NCI-H1436 treated with DMSO at 0.1 percent for 48 hours (cell line): ENCODE measurements at places on chromosomes 13 and 19.

GRCh38 chr13:21142766-21143165, 33.6 kb downstream of the SKA3 start:
- DNase-seq = no peak

GRCh38 chr13:110314516-110315245, 7.6 kb downstream of the COL4A2 start:
- no peak for DNase-seq

GRCh38 chr19:14514215-14514863, 3.9 kb downstream of the DNAJB1 start:
- DNase-seq = no peak

- peak; percentile 67 for DNase-seq
These were observed 21.5 kb downstream of the OLFM4 start for GRCh38 chr13:53050151-53050550.

- no peak for DNase-seq
These were observed 657.4 kb upstream of the ATXN8OS start for GRCh38 chr13:69450245-69450644.

DNA sequence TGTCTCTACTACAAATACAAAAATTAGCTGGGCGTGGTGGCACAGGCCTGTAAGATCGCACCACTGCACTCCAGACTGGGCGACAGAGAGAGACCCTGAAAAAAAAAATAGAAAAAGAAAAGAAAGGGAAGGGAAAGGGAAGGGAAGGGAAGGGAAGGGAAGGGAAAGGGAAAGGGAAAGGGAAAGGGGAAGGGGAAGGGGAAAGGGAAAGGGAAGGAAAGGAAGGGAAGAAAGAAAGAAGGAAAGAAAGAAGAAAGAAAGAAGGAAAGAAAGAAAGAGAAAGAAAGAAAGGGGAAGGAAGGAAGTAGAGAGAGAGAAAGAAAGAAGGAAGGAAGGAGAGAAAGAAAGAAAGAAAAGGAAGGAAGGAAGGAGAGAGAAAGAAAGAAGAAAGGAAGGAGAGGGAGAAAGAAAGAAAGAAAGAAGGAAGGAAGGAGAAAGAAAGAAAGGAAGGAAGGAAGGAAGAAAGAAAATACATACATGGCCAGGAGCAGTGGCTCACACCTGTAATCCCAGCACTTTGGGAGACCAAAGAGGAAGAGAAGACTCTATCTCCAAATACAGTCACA, 8.1 kb upstream of the SYDE1 start:
- DNase-seq = no peak

GRCh38 chr13:79847882-79848592, 367.1 kb downstream of the NDFIP2 start:
- DNase-seq = no peak

- DNase-seq = peak; percentile 12
These were observed 10.4 kb upstream of the TYK2 start for GRCh38 chr19:10390652-10391286.

GRCh38 chr19:37227996-37228395, 10.0 kb downstream of the ZNF383 start:
- DNase-seq = no peak

DNA sequence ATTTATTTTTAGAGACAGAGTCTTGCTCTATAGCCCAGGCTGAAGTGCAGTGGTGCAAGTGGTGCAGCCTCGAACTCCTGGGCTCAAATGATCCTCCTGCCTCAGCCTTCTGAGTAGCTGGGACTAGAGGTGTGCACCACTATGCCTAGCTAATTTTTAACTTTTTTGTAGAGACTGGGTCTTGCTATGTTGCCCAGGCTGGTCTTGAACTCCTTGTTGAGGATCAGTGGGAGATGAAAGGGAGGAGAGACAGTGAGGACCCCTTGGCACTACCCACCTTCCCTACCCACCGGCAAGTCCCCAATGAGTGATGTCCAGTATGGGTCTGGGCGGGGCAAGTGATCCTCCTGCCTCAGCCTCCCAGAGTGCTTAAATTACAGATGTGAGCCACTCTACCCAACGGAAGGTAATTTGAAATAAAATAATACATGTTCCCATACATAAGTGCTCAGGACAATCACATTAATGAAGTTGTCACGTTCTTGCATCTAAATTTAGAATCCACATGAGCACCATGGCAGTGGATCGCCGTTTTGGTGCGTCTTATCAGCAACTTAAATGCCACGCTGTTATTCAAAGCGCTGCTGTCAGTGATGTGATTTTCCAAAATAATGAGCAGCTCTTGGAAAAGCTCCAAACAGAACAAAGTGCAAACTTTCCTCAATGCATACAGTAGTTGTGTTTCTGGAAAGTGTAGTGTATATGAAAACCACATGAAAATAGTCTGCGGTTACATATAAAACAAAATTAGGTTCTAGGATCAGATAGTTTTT, 5.9 kb upstream of the ARL11 start:
- DNase-seq = no peak

GRCh38 chr13:90594681-90595080, 752.8 kb upstream of the MIR17HG start:
- DNase-seq = no peak

- no peak for DNase-seq
These were observed 3.5 kb downstream of the USF2 start for GRCh38 chr19:35272122-35272719.

DNA sequence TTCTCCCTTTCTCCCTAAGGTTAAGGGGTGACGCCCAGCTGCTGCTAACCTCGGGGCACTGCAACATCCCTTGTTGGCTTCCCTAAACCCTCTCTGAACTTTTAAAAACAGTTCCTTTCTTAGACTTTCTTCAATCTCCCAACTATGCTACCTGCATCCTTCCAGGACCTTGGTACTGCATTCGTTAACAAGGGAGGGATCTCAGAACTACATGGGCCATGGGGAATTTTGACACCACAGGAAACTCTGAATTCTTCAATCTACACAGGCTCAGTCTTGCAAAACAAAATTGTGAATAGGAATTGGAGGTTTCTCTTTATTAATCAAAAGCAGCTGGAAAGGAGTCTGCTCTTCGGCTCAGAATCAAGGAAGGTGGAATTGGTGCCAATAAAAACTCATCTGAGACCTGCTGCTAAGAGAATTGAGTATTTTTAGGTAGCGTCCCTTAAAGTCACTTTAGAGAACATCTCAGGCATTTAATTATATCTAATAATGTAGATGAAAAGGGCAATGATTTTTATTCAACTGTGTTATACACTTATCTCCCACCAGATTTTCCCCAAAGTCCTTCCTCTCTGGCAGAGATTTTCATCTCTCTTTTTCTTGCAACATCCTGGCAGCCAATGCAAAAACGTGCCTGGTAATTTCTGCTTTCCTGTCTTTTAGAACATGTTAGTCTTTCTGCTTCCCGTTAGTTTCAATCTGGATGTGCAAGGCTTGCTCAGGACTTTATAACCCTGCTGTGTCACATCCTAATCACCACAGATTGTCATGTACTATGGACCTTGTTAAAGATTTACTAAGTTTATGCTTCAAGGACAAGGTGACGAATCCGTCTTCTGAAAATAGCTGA, 69.1 kb upstream of the SLC15A1 start:
- no peak for DNase-seq

DNA sequence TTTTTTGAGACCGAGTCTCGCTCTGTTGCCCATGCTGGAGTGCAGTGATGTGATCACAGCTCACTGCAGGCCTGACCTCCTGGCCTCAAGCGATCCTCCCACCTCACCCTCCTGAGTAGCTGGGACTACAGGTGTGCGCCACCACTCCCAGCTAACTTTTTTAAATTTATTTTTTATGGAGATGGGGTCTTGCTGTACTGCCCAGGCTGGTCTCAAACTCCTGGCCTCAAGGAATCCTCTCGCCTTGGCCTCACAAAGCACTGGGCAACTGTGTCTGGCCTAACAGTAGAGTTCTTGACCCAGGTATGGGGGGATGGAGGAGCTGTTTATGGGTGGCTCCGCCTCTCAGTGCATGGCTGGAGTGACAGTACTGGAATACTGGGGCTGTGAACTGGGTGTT, 59.6 kb downstream of the SMARCA4 start:
- DNase-seq = no peak

DNA sequence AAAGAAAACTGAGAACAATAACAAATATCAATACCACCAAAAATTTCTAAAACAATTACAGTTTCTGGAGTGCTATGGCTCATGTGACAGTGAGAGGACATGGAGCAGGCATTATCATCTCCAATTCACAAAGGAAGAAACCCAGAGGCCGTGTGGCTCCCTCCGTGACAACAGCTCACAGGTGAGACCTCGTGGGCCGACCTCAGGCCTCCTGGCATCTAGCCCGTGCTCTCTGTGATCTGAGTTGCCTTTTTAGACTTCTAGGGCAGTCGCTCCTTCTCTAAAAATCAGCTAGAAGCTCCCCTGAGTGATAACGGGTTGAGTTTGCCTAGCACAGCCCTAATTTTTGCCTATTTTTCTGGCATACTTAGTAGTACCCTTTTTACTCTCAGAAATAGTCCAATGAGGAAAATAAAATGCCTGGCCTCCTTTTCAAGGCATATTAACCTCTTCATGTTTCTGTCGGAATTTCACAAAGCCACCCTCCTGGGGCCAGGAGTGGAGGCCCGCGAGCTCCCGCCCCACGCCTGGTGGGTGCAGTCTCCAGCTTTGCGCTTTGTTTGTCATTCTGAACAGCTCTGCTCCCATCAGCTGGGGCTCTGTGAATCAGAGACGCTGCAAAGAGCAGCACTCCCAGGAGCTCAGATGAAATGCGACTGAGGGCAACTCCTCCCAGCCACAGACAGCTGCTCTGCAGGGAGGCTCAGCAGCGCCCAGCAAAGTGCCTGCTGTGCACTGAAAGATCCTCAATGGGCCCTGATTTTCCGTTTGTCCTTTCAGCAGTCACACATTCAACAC, 292.5 kb downstream of the UQCRFS1 start:
- DNase-seq = no peak

GRCh38 chr19:54399189-54399588, 16.1 kb upstream of the TTYH1 start:
- DNase-seq = no peak

DNA sequence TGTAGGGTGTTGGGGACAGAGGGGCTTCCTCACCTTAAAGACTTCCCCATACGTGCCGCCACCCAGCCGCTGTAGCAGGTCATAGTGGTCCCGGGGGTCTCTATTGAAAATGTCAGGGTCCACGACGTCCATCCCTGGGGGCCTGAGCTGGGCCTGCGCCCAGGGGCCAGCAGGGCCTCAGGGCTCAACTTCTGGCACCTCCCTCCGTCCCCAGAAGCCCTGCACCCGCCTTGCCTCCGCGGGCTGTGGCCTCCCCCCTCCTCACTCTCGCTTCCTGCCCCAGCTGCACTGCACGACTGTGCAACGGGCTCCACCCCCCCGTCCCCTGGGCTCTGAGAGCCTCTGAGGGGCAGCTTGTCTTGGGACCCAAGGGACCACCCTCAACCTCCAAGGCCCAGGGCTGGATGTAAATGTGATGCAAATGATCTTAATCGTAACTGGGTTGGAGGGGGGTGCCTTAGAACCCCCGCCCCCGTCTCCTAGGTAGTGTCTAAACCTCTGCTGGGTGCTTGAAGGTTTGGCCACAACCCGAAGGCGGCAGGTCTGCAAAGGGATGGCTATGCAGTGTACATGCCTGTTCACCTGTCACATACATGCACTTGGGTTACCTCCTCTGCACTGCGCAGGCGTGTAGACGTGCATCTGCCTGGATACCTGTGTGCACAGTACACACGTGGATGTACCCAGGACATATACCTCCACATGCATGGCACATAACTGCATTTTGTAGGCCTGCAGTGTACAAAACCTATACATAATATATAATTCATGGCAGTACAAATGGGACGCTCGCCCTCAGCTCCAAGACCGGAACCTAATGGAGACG, at the start of gene MAP4K1:
Gene MAP4K1, minus strand, starts transcription at position 190 of the 826 bp plus-strand sequence. Its CDS starts 58 bp downstream, at position 132.
- DNase-seq = peak; percentile 70

DNA sequence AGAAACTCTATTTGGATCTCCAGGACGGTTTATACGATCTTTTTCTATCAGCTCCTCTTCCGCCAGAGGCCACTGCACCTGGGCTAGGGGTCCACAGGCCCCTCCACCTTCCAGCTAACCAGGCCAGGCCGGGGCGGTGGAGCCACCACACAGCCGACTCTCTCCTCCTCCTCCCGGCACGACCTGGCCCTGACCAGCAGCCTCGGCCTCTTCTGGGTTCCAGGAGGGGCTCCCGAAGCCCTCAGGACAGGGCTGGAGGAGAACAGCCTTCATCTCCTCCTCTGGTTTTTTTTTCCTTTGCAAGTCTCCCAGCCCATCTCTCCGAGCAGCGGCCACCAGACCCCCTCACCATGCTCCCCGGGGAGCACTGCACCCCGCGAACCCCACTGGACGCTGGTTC, 17.1 kb downstream of the DPF1 start:
- no peak for DNase-seq

DNA sequence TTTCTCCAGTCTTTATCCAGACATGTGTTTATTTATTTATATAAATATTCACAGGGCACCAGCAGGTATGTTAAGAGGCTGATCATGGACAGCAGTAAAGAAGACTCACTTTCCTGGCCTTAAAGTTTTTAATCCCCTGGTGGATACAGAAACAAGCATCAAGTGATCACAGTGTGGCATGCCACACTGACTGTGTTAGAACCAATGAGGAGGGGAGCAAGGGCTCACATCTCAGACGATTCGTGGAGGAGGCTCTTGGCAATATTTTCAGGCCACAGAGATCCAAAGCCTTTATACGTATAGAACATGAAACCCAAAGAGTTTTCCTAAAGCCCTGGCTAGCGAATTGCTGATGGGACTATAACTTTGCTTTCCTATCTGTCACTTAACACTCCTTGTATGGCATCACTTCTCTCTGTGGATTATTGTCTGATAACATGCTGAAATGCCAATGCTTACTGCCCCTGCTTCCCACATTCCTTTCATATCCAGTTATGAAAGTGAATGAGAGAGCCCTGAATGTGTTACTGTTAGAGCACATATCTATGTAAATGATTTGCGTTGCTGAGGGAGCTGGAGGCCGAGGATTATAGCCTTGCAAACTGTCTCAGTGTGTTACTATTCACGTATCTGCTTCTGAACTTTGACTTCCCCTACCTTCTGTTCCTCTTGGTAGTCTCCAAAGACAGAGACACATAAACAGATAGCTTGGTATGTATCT, 37.6 kb downstream of the POLR1D start:
- no peak for DNase-seq

- no peak for DNase-seq
These were observed 634.0 kb downstream of the UQCRFS1 start for GRCh38 chr19:28578786-28579505.

- no peak for DNase-seq
These were observed 296.6 kb downstream of the RFC3 start for GRCh38 chr13:34114581-34114980.

GRCh38 chr19:41617941-41618730, 8.7 kb downstream of the CEACAM4 start:
- DNase-seq = no peak
